Bronchial epithelial cell (primary cell): ENCODE measurements at places on chromosomes 4 and X. TPM values are rescaled to one million over a fixed set of nuclear protein-coding genes. Genes with fewer than 3 reads are reported as not detected.
A peak's percentile ranks its signal among the peaks of the same experiment; 100 is the strongest.

GRCh38 chrX:96615448-96615847 lies 69.2 kb upstream of the DIAPH2 start:
- DNase-seq: no peak

DNA sequence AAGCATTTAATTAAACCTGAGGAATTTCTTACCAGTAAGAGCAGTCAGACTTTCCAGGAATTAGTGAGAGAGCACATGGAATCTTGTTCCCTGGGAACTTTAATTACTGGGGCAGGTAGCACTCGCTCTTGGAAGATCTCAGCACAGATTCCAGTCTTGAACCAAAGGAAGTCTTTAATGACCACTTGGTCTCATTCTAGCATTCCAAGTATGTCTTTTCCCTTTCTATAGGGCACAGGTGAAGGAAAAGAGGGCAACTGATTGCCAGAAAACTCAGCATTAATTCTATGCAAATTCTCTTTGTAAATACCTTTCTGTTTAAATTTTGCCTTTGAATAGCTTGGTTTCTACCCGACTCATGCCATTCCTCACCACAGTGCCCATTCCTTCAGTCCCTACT lies 236.6 kb downstream of the LDB2 start:
- no peak for DNase-seq

DNA sequence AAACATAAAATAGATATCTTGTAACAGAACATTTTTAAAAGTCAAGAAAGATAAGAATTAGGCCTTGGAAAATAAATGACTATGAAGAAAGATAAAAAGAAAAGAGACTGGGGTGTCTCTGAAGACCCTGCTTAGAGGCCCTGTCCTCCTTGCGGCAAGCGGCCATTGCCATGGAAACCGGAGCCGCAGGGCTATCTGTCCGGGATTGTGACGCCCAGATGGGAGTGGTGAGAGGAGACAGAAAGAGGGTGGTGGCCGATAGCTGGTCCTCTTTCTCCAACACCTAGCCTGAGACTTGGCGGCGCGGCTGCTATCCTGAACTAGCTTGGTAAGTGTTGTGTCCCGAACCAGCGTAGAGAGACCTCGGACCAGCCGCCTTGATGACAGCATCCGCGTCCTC lies at the start of gene DUSP21:
Gene DUSP21, plus strand, starts transcription at position 269 of the 400 bp plus-strand sequence. Its CDS starts 112 bp downstream, at position 381.
- no peak for DNase-seq

GRCh38 chr4:113524505-113525186 lies 236.9 kb downstream of the CAMK2D start:
- DNase-seq: no peak

GRCh38 chr4:117610706-117611308 lies 423.5 kb upstream of the NDST3 start:
- peak; percentile 9 for DNase-seq

- DNase-seq: no peak
These were observed 7.2 kb downstream of the ZFP42 start for GRCh38 chr4:188002751-188003150.

The ZNF141 gene
- 7.0 and 8.2 TPM in 2 replicates for total RNA-seq
